ENCODE measurements at places on chromosomes 12 and 14.
A peak's percentile ranks its signal among the peaks of the same experiment; 100 is the strongest.

DNA sequence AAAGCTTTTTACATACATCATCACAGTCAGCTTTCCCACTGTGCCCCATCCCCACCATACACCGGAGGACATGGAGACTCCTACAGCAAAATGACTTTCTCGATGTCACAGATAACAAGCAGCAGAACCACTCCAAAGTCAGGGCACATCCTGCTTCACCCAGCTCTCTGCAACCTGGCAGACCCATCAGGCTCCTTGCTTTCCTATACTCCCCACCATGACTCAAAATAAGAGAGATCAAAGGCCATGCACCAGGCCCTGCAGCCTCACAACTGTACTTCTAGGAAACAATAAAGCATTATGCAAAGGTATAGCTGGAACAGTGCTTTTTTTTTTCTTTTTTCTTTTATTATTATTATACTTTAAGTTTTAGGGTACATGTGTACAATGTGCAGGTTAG is 187.4 kb downstream of the DPF3 start:
- no peak for DNase-seq

- no peak for DNase-seq
Measured at GRCh38 chr12:132617822-132618682, 524 bp upstream of the P2RX2 start.

GRCh38 chr12:78790148-78790547 is 74.4 kb upstream of the SYT1 start:
- no peak for DNase-seq

- no peak for DNase-seq
Measured at GRCh38 chr12:95439461-95440230, 34.3 kb upstream of the METAP2 start.

DNA sequence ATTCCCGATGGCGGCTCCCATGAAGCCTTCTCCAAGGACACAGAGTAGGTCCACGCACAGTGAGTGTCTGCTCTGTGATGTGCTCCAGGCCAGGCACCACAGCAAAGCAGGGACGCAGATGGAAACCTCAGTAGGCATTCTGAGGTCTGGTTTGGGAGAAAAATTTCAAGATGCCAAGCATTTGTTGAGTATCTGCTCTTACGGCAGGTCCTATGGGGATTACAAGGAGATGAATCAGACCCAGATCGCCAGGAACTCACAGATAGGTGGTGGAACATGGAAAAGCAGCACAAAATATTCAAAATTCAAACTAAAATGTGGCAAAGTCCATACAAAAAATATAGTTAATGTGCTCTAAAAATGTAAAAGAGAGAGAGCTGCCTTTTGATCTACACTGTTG is 684.9 kb upstream of the TMEM132C start:
- DNase-seq, result no peak

GRCh38 chr12:11686120-11686519 is 36.6 kb downstream of the ETV6 start:
- DNase-seq, result no peak

GRCh38 chr12:6148061-6148460 is 23.6 kb upstream of the VWF start:
- DNase-seq, result no peak

- DNase-seq, result peak; percentile 2
Measured at GRCh38 chr14:24875991-24876878, 173.7 kb downstream of the STXBP6 start.

- no peak for DNase-seq
Measured at GRCh38 chr12:31207799-31208465, 118.0 kb downstream of the SINHCAF start.

DNA sequence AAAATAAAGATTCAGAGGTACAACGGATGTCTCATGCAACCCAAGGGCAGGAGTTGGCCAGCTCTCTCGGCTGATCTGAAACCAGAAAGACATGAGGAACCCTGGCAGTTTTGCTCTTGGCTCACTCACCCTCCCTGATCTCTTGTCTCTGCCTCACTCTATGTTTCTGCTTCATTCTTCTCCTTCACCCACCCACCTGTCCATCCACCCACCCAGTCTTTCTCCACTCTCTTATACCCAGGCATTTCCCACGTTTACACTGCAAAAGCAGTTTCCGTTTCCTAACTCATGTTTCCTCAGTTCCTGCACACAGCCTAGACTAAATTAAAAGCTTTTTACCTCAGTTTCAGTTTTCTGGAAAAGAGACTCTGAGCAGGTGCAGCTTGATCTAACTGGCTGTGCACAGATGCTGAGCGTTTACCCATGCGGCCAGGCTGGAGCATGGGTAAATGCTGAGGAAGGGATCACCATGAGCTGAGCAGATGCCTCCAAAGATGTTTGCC is 157.6 kb downstream of the PRKCH start:
- no peak for DNase-seq

DNA sequence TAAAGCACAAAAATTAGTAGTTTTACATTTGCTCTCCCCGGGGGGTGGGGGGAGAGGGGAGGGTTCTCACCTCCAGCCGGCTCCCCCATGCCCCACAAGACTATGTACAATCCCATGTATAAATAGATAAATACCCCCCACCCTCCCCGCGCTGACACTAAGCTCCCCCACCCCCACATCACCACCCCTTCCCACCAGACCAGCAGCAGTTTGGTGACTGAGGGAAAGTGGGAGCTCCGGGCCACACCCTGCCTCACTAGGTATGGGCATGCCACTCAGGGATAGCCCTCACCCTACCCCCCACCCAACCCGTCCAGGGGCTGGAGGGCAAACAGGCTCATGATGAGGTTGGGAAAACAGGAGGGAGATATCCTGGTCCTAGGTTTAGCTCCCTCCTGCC is 1.9 kb upstream of the PRKAG1 start:
- no peak for DNase-seq

DNA sequence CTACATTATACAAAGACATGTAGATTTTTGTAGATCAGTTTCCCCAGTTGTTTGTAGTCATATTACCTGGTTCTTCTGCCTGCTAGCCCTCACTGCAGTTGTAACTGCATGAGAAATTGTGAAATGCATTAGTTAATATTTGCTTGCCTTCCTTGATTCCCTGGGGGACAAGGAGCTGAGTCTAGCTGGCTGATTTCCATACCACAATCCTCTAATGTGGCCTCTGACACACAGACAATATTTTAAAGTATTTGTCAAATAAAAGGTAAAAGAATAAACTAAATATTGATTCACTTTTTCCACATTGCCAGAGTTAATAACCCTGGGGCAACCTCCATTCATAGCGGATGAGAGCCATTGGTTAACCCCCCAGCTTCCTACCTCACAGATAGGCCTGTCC is 128.8 kb upstream of the TMEM132C start:
- no peak for DNase-seq

- peak; percentile 85 for DNase-seq
Measured at GRCh38 chr12:105420659-105421240, 90.3 kb downstream of the C12orf75 start.

GRCh38 chr14:30885840-30886740 is 11.7 kb downstream of the COCH start:
- no peak for DNase-seq

DNA sequence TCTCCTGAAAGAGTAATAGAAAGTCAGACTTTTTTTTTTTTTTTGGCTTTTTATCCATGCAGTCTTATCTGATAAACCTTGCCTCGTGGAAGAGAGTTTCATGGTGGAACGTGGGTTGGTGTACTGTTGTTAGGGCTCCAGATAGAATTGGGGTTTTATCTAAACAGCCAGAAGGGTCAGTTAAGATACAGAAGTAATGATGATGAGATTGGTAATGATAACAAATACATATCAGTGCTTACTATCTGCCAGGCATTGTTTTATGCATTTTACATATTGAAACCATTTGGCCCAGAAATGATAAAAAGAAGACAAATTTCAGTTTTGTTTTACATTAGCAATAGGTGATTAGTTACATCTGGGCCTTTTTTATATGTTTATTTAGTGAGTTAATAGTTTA is 372.8 kb upstream of the PRICKLE1 start:
- no peak for DNase-seq

DNA sequence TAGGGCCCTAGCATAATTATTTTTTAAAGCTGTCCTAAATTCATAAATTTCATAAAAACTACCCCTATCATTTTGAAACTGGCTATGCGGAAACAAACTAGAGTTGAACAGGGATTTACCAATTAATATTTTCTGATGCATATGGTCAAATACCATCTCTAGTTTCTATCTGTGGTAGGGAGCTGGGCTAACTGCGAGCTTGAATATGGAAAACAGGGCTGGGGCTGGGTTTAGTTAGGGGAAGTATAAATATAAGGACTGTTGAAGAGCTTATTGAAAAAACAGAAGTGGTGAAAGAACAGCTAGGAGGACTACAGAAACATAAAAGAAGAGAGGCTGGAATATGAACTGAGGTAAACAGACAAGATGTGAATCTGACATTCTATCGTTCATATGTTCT is 91.8 kb downstream of the SLC38A1 start:
- DNase-seq, result no peak

DNA sequence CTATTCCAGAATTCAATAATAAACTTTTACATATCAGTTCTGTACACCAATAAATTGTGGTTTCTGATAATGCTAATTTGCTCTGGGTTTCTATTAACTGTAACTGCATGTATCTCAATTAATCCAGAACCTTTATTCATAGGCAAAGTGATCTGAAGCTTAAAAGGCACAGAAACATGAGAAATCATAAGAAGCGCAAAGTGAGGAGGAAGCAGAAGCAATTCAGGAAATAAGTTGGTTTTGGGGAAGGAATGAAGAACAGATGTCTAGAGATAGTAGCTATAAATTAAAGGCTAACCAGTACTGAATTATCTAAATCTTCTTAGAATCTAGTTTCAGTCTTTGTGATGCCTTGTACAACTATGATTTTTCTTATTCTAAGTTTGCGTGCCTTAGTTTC is 24.6 kb downstream of the KERA start:
- no peak for DNase-seq

- DNase-seq, result no peak
Measured at GRCh38 chr14:56278383-56278782, 160.2 kb downstream of the PELI2 start.

DNA sequence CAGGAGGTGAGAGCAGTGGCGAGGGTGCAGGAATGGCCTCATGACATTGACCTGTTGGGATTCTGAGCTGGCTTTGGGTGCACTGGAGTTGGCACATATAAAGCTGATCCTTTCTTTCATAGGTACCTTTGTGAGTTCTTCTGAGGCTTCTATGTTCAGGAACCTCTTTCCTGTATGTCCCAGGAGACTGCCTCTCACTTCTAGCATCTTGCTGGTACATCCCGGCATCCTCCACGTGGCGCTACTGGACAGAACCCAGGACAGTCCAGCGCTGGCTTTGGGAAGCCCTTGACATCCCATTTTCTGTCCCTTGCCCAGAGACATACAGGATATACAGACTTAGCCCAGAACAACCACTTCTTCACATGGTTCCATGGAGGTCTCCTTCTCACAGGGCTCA is 44.4 kb upstream of the BATF start:
- DNase-seq, result no peak

- no peak for DNase-seq
Measured at GRCh38 chr14:64987438-64987767, 708 bp downstream of the FNTB start.

GRCh38 chr14:49971156-49972130 is 78.6 kb downstream of the ARF6 start:
- DNase-seq, result peak; percentile 32

DNA sequence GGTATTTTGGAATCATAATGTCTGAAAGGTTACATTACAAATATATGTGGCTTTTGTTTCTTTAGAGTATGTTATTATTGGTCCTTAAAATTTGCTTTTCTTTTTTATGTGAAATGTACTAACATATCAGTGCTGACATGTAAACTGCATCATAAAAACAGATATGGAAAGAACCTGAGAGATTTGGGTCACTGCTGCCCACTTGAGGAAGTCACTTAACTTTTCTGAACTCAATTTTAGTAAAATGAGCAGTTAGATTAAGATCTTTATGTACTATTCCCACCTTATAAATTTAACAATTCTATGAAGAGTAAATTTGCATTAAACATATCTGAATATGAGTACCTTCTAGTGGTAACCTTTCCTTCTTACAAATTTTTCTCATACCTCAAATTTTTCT is 7.5 kb downstream of the PTGR2 start:
- no peak for DNase-seq
